ENCODE measurements at places on chromosomes 11 and 22.
A peak's percentile ranks its signal among the peaks of the same experiment; 100 is the strongest.

DNA sequence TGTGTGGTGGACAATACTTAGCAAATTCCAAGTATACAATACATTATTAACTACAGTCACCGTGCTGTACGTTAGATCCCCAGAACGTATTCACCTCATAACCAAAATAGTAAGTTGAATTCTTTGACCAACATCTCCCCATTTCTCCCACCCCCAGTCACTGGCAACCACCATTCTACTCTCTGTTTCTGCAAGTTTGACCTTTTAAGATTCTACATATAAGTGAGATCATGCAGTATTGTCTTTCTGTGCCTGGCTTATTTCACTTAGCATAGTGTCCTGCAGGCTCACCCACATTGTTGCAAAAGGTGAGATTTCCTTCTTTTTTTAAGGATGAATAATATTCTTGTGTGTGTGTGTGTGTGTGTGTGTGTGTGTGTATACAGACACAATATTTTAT lies 59.1 kb downstream of the IRAG1 start:
- H3K27ac ChIP-seq: no peak overlapping the region
- no peaks in the 10 kb centered on the region for H3K4me1 ChIP-seq
- no peaks in the 10 kb centered on the region for H3K27me3 ChIP-seq
- DNase-seq: no peak
- H3K4me3 ChIP-seq: no peak overlapping the region

DNA sequence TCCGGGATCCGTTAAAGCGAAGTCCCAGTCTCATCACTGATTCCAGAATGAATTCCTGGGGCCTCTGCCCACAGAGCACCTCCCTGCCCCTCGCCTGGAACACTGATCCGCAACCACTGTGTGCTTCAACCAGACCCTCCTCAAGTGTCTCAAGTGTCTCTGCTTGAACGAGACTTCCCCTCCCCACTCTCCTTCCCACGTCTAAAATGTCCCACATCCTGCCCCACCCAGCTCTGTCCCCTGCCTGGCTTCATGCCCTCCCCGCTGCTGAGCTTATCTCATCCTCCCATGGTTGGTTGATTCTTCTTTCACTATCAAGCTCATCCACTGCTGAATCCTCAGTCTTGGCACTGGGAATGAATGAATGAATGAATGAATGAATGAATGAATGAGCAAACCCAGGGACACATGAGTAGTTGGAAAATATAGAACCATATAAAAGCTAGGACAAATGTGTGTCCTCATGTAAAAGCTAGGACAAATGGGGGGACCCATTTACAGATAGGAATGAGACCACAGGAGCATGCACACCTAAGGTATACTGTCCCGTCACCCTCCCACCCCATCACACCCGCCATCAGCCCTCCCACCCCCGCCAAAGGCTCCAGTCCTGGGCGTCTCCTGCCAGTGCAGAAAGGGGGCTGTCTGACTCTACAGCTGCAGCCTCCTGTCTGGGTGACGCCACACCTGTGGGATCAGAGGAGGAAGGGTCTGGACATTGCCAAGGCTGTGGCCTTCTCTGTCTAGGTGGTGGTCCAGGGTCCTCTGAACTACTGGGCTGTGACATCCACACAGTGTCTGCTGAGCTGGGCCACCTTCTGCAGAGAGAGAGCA lies 71.4 kb upstream of the LINC01488 start:
- no peaks in the 10 kb centered on the region for H3K27me3 ChIP-seq
- peak; percentile 92 for DNase-seq

DNA sequence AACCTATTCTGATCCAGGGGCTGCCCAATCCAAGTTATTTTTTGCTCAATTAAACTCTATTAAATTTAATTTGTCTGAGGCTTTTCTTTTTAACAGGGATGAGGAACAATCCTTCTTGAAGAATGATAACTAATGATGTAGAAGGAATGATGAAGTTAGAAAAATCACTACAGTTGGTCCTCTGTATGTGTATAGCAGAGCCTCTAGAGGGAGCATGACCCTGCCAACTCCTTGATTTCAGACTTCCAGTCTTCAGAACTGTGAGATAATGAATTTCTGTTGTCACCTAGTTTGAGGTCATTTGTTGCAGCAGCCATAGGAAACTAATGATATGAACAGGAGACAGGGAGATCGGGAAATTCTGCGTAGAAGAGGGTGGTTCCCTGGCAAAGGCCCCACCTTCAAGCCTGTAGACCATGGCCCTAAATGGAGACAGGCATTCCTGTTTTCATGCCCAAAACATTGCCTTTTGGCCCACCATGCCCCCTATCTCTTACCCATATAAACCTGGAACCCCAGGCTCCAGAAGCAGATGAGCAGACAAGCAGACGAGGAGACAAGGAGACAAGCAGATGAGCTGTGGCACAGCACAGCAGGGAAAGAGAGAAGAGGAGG lies 7.7 kb upstream of the QSER1 start:
- no peaks in the 10 kb centered on the region for H3K4me1 ChIP-seq
- H3K4me3 ChIP-seq: no peak overlapping the region
- H3K36me3 ChIP-seq: no peaks in the 10 kb centered on the region
- peaks cover 6% of the 10 kb centered on the region for H3K27me3 ChIP-seq

DNA sequence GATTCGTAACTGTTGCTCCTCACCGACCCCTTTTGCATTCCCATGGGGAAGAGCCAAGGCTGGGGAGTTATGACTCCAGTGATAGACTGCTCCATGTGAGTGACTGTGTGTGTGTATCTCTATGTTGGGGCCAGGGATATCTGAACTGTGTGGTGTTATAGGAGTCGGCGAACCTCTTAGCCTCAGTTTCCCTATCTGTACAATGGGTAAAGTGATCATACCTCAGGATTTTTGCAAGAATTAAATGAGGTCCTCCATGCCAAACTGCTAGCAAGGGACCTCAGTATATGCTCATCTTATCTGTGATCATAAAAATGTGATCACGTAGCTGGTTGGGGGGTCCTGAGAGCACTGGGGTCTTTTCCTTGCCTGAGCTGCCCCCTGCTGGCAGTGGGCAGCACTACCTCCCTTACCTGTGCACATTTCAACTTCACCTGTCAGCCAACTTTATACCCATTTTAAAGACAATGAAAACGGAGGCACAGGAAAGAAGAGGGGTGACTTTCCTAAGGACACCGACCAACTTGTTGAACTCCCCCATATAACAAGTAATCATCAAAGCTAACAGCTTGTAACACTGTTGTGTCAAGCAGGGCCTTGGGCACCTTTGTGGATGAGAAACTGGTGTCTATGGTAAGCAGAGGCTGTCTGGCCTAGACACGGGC lies 1.4 kb upstream of the DPP3 start:
- H3K4me3 ChIP-seq: peak overlapping the region; percentile 65
- H3K36me3 ChIP-seq: peaks cover 17% of the 10 kb centered on the region
- peaks cover 3% of the 10 kb centered on the region for H3K4me1 ChIP-seq
- no peak for DNase-seq

DNA sequence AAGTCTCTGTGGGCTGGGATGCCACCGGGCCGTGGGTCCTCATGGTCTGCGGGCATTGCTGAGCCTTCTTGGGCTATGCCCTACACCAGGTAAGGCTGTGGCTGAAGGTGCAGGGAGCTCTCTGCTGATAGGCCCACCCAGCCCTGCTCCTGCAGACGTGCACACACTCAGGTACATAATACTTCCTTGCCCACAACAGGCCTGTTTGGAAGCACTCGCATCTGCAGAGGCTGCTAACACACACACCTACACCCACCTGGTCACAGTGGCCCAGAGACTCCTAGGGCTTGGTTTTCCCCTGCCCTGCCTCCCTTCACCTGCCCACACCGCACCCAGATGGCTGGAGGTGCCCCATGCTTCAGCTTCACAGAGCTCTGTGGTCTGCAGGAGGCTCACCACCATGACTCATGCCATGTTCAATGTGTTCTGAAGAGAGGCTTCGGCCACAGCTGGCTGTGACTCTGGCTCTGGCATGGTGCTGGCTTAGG lies 72.8 kb upstream of the KCNQ1OT1 start:
- peaks cover 15% of the 10 kb centered on the region for H3K4me1 ChIP-seq
- DNase-seq: no peak
- no peak overlapping the region for H3K27ac ChIP-seq
- H3K4me3 ChIP-seq: no peak overlapping the region

DNA sequence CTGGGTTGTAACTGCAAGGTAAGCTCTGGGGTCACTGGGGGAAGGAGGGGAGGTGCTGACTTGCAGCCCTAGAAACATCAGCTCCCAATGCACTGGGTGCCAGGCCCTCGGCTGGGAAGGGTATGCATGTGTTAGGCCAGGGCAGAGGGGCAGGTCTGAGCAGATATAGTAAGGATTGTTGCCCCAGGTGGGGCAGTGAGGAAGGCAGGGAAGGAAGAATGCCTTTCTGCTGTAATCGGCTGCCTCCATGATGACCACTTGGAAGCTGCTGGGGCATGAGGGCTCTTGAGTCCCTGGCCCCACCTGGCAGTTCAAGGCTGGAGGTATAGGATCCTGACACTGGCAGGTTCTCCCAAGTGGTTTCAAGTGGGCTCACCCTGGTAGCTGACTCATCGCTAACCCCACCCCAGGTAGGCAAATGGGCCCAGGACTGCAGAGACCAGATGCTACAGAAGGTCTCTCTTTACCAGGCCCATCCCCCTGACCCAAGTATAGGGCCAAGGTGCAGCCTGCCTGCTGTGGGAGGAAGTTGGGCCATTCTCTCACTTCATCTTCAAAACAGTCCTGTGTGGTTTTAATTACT lies 56.7 kb downstream of the TIMP3 start:
- H3K27me3 ChIP-seq: no peaks in the 10 kb centered on the region
- H3K27ac ChIP-seq: no peak overlapping the region
- no peak for DNase-seq
- H3K4me1 ChIP-seq: peaks cover 1% of the 10 kb centered on the region
- no peaks in the 10 kb centered on the region for H3K36me3 ChIP-seq
- no peak overlapping the region for H3K4me3 ChIP-seq

DNA sequence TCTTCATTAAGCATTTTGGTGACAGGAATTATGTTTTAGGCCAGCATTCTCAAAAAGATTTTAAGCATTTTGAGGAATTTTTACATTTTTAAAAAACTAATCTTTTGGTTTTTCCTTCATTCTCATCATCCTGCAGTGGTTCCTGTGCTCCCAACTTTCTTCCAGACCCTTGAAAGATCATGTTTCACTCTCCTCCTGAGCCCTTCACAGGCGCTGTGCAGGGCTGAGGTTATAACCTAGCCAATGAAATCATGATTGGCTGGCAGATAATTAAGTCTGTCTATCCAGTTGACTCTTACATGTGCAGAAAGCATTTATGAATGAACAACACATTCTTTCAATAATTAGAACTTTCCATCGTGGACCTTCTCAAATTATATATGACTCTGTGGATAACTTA lies 226.3 kb downstream of the DDX10 start:
- H3K4me3 ChIP-seq: no peak overlapping the region
- H3K36me3 ChIP-seq: no peaks in the 10 kb centered on the region
- H3K27me3 ChIP-seq: no peaks in the 10 kb centered on the region

- no peak overlapping the region for H3K4me3 ChIP-seq
- H3K27ac ChIP-seq: peak overlapping the region; percentile 41
- DNase-seq: peak; percentile 55
- peaks cover 5% of the 10 kb centered on the region for H3K4me1 ChIP-seq
Observed at GRCh38 chr11:70335511-70335910, 62.8 kb upstream of the CTTN start.

DNA sequence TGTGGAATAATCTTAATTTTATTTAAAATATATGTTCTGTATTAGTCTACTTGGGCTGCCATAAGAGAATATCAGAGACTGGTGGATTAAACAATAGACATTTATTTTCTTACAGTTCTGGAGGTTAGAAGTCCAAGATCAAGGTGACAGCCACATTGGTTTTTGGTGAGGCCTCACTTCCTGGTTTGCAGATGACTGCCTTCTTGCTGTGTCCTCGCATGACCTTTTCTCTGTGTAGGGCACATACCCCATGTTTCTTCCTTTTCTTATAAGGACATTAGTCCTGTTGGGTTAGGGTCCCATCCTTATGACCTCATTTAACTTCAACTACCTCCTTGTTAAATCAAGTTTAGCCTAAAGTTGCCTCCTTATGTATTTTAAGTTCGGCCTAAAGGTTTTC lies 202.7 kb upstream of the MPPED2 start:
- H3K27ac ChIP-seq: no peak overlapping the region
- no peaks in the 10 kb centered on the region for H3K36me3 ChIP-seq
- H3K4me3 ChIP-seq: no peak overlapping the region
- no peak for DNase-seq
- no peaks in the 10 kb centered on the region for H3K27me3 ChIP-seq

DNA sequence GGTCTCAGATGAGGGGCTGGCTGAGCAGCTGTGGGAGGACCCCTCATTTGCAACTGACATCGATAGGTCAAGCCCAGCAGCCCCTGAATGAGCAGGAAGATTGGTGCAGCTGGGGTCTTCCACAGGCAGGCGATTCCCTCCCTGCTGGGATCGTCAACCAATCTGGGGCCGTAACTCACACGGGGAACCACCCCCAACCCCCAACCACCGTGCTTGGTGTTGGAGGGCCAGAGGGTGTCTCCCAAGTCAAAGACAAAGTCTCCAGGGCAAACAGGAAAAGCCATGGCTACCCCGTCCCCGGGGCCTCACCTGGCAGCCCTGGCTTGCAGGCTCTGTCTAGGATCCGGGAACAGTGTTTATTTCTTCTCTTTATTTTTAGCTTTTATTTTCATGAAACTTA lies 26.9 kb upstream of the SCUBE1 start:
- DNase-seq: no peak
- H3K27me3 ChIP-seq: no peaks in the 10 kb centered on the region
- H3K36me3 ChIP-seq: no peaks in the 10 kb centered on the region

GRCh38 chr11:72233773-72234513 lies 9.4 kb downstream of the INPPL1 start:
- DNase-seq: no peak
- H3K4me1 ChIP-seq: peaks cover 25% of the 10 kb centered on the region
- no peak overlapping the region for H3K4me3 ChIP-seq
- H3K27ac ChIP-seq: no peak overlapping the region
- no peaks in the 10 kb centered on the region for H3K27me3 ChIP-seq

DNA sequence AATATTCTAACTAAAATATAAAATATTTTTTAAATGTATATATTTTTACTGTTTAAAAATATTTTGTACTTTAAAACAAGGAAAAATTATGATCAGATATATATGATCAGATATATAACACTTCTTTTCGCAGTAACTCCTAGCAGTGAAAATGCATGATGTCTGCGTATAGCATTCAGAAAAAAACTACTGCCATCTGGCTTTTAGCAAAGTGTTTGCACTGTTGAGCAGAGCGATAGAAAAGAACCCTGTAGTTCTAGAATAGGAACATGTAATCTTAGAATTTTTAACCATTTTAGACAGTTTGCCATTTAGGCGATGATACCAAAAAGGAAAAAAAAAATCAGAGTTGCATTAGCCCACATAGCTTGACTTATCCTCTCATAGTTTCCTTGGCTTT lies 370.4 kb upstream of the ANO3 start:
- DNase-seq: no peak
- no peaks in the 10 kb centered on the region for H3K27me3 ChIP-seq
- H3K4me3 ChIP-seq: no peak overlapping the region
